ENCODE measurements at places on chromosomes 16 and 17.

DNA sequence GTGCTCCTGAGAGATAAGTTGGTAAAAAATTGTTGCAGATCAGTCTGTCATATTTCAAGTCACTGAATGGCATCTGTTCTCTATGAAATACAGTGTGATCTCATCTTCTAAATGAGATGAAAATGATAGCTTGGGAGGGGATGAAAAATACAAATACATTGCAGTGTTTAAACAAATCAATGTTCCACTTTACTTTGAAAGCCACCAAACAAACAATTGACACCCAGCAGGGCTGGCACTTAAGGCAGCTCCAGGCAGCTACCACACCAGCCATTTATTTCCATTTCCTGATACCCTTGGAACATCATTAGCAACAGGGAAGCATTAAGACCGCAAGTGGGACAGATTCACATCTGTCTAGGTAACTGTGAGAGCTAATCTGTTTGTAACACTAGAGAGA, 827.6 kb upstream of the KIF2B start:
- H3K27ac ChIP-seq = no peak overlapping the region
- H3K4me1 ChIP-seq = no peaks in the 10 kb centered on the region
- DNase-seq = no peak
- H3K4me3 ChIP-seq = no peak overlapping the region
- H3K27me3 ChIP-seq = no peaks in the 10 kb centered on the region
- no peaks in the 10 kb centered on the region for H3K36me3 ChIP-seq

- H3K27ac ChIP-seq = no peak overlapping the region
- H3K4me1 ChIP-seq = peaks cover 22% of the 10 kb centered on the region
- H3K27me3 ChIP-seq = no peaks in the 10 kb centered on the region
- H3K36me3 ChIP-seq = no peaks in the 10 kb centered on the region
These were observed 7.3 kb downstream of the CYGB start for GRCh38 chr17:76530095-76530723.

GRCh38 chr16:23524886-23525285, 14.6 kb upstream of the GGA2 start:
- H3K36me3 ChIP-seq = peaks cover 40% of the 10 kb centered on the region
- H3K4me1 ChIP-seq = no peaks in the 10 kb centered on the region
- H3K27ac ChIP-seq = no peak overlapping the region
- no peaks in the 10 kb centered on the region for H3K27me3 ChIP-seq

GRCh38 chr16:86865851-86866662, 287.7 kb downstream of the FOXL1 start:
- no peaks in the 10 kb centered on the region for H3K36me3 ChIP-seq
- no peaks in the 10 kb centered on the region for H3K27me3 ChIP-seq
- no peak overlapping the region for H3K4me3 ChIP-seq
- no peaks in the 10 kb centered on the region for H3K4me1 ChIP-seq
- no peak for DNase-seq

GRCh38 chr17:16287563-16288027, 65.7 kb downstream of the CENPV start:
- DNase-seq = peak; percentile 34
- no peaks in the 10 kb centered on the region for H3K27me3 ChIP-seq
- peaks cover 6% of the 10 kb centered on the region for H3K36me3 ChIP-seq
- peaks cover 49% of the 10 kb centered on the region for H3K4me1 ChIP-seq
- H3K4me3 ChIP-seq = peak overlapping the region; percentile 67
- H3K27ac ChIP-seq = peak overlapping the region; percentile 95

- no peaks in the 10 kb centered on the region for H3K27me3 ChIP-seq
- H3K36me3 ChIP-seq = no peaks in the 10 kb centered on the region
- H3K4me1 ChIP-seq = no peaks in the 10 kb centered on the region
- H3K27ac ChIP-seq = no peak overlapping the region
These were observed 89.9 kb upstream of the EEF2KMT start for GRCh38 chr16:5187402-5187952.

DNA sequence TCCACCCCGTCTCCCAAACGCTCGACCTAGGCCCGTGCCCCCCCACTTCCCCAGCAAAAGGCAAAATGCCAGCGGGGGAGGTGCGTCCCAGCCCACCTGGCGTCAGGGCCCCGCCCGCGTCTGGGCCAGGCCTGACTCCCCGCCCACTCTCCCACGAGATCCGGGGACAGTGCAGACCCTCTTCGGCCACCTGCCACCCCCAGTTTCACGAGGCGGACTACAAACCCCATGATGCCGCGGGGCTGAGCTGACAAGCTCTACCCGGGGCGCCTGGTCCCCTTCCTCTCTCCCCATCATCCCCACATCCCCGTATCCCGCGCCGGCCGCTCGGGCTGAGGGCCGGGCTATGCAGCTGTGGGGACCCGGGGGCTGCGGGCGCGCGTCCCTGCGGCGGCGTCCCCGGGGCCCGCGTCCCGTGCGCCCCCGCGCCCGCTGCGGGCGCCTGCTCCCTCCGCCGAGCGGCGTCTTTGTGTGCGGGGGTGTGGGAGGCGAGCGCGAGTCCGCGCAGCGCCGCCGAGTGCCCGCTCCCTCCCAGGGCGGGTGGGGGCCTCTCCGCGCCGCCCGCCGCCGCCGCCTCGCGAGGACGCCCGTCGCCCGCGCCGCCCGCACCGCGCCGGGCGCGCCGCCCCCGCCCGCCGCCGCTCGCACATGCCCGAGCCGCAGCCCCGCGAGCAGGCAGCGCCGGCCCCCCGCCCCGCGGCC, at the start of gene ANKRD13B:
Gene ANKRD13B, plus strand, starts transcription at position 283 of the 702 bp plus-strand sequence. CDS start 490 bp downstream, outside the sequence.
- peaks cover 42% of the 10 kb centered on the region for H3K4me1 ChIP-seq
- peak; percentile 49 for DNase-seq
- no peaks in the 10 kb centered on the region for H3K27me3 ChIP-seq
- peaks cover 2% of the 10 kb centered on the region for H3K36me3 ChIP-seq
- H3K4me3 ChIP-seq = peak within 1 kb of the TSS; percentile 83

DNA sequence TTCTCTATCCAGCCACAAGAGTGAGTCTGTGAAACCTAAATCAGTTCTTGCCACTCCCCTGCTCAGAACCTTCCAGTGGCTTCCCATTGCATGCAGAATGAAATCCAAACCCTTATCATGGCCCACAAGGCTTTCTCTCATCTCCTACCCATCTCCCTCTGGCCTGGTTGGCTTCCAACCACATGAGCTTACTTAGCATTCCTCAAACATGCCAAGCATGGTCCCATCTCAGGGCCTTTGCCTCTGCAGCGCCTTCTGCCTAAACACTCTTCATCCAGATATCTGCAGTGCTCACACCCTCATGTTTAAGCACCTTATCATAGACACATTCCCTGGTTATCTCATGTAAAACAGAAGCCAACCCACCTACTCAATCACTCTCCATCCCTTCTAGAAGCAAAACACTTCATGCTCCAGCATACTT, 15.5 kb downstream of the TK2 start:
- no peak for DNase-seq
- H3K27ac ChIP-seq = no peak overlapping the region
- H3K36me3 ChIP-seq = no peaks in the 10 kb centered on the region
- H3K4me3 ChIP-seq = no peak overlapping the region

Measured in activated naive CD4-positive, alpha-beta T cell treated with anti-CD3 and anti-CD28 coated beads for 36 hours (primary cell).